Glutamatergic neuron (in vitro differentiated cells): ENCODE measurements at places on chromosomes 12 and 14.
A peak's percentile ranks its signal among the peaks of the same experiment; 100 is the strongest.

DNA sequence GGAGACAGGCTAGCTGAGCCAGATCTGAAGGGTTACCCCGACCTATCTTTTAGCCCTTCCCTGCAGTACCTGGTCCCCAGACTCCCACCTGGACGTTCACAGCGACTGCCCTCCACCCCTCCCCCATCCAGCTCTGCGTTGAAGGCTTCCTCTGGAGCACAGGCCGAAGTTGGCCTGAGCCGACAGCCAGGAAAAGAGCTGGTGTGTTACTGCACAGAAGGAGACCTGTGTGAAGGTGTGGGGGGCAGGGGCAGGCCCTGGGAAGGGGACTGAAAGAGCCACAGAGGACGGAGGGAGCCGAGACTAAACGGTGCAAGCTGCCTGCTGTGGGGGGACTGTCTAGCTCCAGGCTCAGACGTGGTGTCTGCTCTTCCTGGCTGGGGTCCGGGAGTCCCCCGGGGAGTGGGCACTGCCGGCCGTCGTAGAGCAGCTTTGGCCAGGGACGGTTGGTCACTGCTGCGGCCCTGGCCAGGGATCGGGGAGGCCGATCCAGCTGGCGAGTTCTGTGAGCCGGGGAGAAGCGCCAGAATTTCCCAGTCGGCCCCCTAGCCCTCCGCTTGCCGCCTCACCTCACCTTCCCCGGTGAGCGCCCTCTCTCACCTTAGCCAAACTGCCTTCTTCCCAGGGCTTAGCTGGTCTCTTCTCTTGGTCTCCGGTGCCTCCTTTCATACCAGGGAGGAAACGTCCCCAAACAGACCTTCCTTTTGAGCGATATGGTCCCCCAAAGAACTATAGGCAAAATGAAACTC lies 899 bp upstream of the COL2A1 start:
- no peak overlapping the region for H3K27ac ChIP-seq
- peaks cover 16% of the 10 kb centered on the region for H3K4me1 ChIP-seq

- DNase-seq, result no peak
- peak overlapping the region; percentile 56 for H3K27ac ChIP-seq
- no peaks in the 10 kb centered on the region for H3K36me3 ChIP-seq
- H3K4me1 ChIP-seq, result peaks cover 28% of the 10 kb centered on the region
Observed at GRCh38 chr14:88829188-88829587, 4.7 kb downstream of the TTC8 start.

DNA sequence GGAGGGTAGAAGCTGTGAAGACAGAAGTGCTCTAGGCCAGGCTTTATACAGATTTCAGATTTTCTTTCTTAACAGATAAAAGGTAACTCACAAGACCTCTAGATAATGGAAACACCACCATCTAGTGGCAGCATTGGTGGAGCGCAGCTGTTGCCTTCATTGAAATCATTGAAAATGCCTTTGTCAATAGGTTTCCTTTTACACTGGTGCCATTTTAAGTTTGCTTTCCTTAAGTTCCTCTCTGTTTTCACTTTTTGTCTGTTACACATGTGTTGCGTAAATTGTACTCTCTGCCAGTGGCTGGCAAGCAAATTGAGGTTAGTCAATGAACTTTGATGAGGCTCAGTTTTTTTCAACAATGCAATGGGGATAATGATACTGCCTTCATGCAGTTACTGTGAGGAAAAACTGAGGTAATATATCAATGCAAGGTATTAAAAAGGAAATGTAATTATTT lies 31.1 kb downstream of the ALDH1L2 start:
- DNase-seq, result peak; percentile 78
- peaks cover 2% of the 10 kb centered on the region for H3K27me3 ChIP-seq
- H3K36me3 ChIP-seq, result peaks cover 42% of the 10 kb centered on the region
- no peak overlapping the region for H3K4me3 ChIP-seq
- no peak overlapping the region for H3K27ac ChIP-seq

GRCh38 chr14:38143170-38143569 lies 64.5 kb upstream of the SSTR1 start:
- peaks cover 23% of the 10 kb centered on the region for H3K4me1 ChIP-seq
- H3K27ac ChIP-seq, result peak overlapping the region; percentile 73

- H3K36me3 ChIP-seq, result peaks cover 17% of the 10 kb centered on the region
- H3K27ac ChIP-seq, result no peak overlapping the region
- no peak for DNase-seq
- H3K4me1 ChIP-seq, result no peaks in the 10 kb centered on the region
- peaks cover 3% of the 10 kb centered on the region for H3K27me3 ChIP-seq
Observed at GRCh38 chr12:127172861-127173260, 1094.1 kb upstream of the TMEM132C start.

DNA sequence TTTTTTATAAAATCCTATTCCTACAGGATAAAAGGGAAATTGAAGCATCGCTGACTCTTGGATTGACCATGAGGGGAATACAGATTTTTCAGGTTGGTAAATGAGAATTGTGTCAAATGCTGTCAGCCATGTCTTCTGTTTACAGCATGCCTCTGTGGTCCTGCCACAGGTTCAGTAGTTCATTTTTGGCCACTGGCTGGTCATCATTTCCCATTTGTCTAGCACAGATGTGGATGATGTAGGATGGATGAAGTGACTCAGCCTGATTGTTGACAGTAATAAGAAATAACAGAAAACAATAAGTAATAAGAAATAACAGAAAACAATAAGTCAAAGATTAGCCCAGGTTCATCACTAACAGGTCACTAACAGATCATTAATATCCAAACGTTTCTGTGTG lies 59.8 kb downstream of the FRMD6 start:
- H3K4me1 ChIP-seq, result peaks cover 31% of the 10 kb centered on the region
- H3K36me3 ChIP-seq, result no peaks in the 10 kb centered on the region
- H3K4me3 ChIP-seq, result no peak overlapping the region
- H3K27me3 ChIP-seq, result peaks cover 2% of the 10 kb centered on the region

- H3K27me3 ChIP-seq, result no peaks in the 10 kb centered on the region
- no peak overlapping the region for H3K4me3 ChIP-seq
- no peak for DNase-seq
- H3K4me1 ChIP-seq, result peaks cover 6% of the 10 kb centered on the region
- H3K36me3 ChIP-seq, result no peaks in the 10 kb centered on the region
Observed at GRCh38 chr14:89085737-89086382, 261.4 kb downstream of the TTC8 start.

DNA sequence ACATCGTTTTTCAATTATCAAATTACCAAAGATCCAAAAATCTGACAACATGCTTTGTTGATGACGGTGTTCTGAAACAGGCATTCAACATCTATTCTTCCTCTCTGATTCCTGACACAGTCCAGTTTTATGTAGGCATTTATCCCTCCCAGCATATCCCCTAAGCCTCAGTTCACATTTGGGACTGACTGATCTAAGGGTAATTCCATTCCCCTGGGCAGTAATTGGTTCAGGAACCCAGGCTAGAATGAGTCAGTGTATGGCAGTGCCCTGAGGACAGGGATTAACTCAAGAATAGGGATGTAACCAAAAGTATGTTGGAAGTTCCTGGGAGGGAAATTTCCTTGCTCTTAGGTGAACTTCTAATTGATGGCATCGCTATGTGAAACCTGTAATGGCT lies 10.3 kb upstream of the PCNX1 start:
- DNase-seq, result no peak
- H3K36me3 ChIP-seq, result no peaks in the 10 kb centered on the region
- H3K4me1 ChIP-seq, result no peaks in the 10 kb centered on the region
- H3K27me3 ChIP-seq, result peaks cover 1% of the 10 kb centered on the region

DNA sequence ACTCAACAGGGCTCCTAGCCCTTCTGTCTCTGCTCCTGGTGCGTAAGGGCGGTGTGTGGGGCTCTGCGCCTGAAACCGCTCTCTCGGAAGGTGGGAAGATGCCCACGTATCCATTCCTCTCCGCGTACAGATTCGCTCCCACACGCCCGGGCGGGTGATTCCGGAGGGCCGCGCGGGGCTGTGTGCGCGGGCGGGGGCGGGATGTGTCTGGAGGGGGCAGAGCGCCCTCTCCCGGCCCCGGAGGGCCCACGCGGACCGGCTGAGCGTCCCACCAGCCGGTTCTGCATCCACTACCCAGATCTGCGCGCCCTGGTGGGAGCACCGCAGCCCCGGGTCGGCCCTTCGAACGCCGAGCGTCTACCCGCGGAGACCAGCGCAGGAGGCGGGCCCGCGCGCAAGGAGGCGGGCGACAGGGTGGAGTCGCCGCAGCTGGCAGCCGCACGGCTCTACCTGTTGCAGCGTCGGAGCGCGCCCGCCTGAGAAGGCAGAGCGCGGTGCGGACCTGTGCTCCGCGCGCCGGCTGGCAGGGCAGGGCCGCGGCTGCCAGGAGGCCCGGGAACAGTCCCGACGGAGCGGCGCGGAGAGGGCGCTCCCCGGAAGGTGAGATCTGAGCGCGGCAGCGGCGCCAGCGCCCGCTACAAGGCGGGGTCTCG lies 1.4 kb upstream of the KCNK13 start:
- H3K36me3 ChIP-seq, result peaks cover 16% of the 10 kb centered on the region
- no peak overlapping the region for H3K27ac ChIP-seq
- peaks cover 4% of the 10 kb centered on the region for H3K4me1 ChIP-seq
- H3K4me3 ChIP-seq, result peak overlapping the region; percentile 78

- no peaks in the 10 kb centered on the region for H3K4me1 ChIP-seq
- H3K4me3 ChIP-seq, result no peak overlapping the region
- no peak for DNase-seq
- H3K36me3 ChIP-seq, result no peaks in the 10 kb centered on the region
Observed at GRCh38 chr12:11941606-11942337, 129.0 kb upstream of the BCL2L14 start.
